H4 (cell line): ENCODE measurements at places on chromosomes 5 and 9. TPM values are rescaled to one million over a fixed set of nuclear protein-coding genes. Genes with fewer than 3 reads are reported as not detected.
A peak's percentile ranks its signal among the peaks of the same experiment; 100 is the strongest.

- no peak for DNase-seq
Observed at GRCh38 chr5:142846406-142846805, 76.2 kb downstream of the ARHGAP26 start.

GRCh38 chr9:135993765-135994500 is 32.8 kb upstream of the UBAC1 start:
- no peak for DNase-seq

DNA sequence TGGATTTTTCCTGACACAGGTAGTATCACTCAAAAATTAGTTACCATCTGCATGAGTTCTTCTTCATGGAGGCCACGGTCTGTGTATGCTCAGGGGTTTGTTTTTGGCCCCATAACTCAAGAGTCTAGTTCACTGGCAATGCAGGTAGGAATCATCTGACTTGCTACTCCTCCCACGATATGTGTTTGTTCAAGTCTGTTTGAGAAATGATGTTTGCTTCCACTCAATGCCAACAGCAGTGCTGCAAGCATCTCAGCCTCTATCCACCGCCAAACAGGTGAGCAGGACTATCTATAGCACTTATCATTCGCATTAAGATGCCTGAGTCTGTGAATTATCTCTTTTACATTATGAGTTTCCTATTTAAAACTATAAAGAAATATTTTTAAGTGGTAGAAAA is 264.8 kb upstream of the PTGER4 start:
- DNase-seq = no peak

DNA sequence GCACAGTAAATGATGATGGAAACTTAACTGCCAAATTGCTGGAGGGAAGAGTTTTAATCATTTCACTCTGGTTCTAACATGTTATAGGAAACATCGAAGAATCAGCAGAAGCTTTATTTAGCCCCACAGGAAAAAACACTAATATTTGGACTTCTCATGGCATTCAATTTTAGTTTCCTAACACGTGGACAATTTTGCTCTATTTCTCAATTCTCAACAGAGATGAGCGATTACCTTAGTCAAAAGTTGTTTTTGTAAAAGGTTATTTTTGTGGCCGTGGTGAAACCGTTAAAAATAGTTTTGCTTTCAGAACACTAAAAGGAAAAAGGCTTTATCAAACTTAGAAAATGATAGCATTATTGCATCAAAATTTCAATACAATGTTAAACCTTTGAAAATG is 235.2 kb downstream of the PLK2 start:
- no peak for DNase-seq

GRCh38 chr5:142959683-142960657 is 189.8 kb downstream of the ARHGAP26 start:
- peak; percentile 9 for DNase-seq

DNA sequence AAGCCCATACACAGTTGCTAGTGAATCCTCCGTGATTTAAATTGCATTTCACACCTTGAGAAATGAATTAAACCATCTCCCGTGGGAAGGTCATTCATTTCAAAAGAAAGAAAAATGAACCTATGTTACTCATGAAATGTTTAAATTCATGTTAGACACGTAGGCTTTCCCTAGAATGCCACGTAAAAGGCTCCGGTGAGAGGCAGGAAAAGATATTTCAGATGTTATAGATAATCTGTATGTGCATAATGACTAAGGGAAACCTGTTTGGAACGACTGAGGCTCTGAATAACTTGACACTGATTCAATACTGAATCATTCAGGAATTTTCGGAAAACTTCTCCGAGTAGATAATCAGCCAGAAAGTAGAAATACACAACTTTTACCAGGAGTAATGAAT is 134.3 kb upstream of the ICE1 start:
- no peak for DNase-seq

DNA sequence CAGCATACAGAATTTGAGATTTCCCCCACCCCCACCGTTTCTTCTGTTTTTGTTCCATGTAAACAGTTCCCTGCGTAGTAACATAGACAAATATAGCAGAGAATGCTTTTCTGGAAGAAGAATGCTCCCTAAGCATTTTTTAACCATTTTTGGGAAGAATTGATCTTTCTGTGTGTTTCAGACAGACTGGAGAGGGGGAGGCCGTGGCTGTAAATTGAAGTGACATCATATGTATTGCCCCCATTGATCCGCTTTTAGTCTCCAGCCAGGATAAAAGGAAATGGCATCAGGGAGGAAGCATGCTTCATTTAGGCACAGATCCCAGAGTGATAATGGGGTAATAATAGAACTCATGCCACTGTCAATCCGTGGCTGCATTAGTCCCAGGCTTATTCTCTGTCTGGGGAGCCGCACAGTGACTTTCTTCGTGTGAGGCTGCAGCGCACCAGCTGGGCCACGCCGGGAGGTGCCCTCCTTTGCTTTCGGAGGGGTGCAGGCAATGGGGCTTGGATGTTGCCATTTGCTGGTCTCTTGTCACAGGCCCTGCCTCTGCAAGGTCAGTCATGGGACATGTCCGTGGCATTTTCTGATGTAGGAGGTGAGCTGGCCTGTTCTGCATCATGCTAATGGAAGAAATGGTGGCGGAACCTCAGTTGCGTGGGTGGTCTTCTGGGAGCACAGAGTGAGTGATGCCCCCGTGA is 261.5 kb downstream of the FANCC start:
- no peak for DNase-seq

DNA sequence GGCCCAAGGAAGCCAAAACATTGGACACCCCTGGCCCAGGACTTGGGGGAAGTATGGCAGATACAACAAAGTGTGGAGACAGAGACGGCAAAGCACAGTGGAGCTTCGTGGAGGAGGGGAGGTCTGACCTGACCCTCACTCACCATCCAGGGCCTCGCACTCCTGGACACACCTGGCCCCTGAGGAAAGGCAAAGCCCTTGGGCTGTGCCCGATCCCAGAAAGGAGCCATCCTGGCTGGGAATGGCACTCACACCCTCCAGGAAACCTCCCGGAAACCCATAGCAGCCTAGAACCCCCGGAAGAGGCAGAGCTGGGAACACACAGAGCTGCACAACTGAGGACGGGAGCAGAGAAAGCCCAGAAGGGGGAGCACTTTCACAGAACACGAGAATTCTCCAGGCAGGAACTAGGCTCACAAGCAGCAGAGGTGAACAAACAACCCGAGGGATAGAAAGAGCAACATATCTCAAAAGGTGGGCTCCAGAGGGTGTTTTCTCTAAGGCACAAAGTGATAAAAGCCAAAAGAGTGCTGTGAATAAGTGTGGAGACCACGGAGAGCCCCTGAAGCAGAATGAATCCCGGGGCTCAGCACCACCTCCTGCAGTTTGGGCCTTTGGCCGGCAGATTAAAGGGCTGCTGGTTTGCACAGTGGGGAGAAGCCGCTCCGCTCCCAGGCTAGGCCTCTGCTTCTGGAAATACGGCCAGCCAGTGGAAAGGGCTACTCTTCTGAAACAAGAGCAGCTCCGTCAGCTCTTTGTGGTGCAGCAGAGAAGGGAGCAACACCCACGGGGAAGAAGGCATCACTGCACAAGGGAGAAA is 108.2 kb downstream of the UBE2R2 start:
- DNase-seq = peak; percentile 60

- DNase-seq = peak; percentile 55
Observed at GRCh38 chr5:93789173-93790067, 48.0 kb upstream of the POU5F2 start.

DNA sequence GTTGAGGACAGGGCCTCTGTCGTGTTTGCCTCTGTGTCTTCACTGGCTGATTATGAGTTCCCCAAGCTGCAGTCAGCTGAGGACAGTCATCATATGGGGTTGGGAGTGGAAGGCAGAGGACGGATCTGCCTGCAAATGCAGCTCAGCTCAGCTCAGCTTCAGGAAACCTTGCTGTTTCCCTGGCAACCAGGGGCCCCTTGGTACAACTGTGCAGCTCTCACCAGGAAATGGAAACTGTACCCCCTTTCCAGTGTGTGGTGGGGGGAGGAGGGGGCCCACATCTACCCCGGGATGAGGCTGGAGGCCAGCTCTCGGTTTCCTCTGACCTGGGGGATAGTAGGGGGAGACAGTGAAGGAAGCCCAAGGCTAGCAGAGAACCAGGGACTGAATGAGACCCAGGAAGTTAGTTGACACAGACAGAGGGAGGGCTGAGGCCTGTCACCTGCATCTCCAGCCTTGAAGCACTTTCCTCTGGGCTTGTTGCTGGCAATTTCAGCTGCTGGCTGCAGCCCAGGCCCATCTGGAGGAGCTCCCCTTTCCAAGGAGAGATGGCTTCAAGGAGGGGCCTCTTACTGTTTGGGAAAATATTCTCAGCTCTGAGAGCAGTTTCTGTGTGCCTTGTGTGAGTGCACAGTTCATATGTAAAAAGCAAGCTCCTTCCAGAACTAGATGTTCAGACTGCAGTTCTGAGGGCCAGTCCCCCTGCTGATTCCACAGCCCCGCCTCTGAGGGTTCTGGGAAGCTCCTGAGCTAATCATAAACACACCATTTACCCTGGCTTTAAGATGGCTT is 6.9 kb downstream of the ANXA6 start:
- no peak for DNase-seq

DNA sequence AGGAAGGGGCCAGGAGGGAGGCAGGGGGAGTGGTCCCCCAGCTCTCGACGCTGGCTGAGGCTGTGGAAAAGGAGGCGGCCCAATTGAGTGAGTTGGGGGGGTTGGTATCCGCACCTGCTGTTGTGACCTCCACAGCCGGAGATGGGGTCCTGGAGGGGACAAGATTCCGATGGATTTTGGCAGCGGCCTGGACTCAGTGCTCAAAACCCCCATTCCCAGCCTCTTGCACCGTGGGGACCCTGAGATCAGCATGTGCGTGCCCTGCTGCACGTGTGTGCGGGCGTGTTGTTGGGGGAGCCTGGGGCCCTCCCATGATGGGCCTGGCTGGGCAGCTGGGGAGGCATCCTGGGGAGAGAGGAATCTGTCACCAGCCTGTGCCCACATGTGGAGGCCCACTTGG is 15.0 kb downstream of the CNTFR start:
- DNase-seq = no peak

- no peak for DNase-seq
Observed at GRCh38 chr5:160432196-160432595, 10.5 kb downstream of the PTTG1 start.

DNA sequence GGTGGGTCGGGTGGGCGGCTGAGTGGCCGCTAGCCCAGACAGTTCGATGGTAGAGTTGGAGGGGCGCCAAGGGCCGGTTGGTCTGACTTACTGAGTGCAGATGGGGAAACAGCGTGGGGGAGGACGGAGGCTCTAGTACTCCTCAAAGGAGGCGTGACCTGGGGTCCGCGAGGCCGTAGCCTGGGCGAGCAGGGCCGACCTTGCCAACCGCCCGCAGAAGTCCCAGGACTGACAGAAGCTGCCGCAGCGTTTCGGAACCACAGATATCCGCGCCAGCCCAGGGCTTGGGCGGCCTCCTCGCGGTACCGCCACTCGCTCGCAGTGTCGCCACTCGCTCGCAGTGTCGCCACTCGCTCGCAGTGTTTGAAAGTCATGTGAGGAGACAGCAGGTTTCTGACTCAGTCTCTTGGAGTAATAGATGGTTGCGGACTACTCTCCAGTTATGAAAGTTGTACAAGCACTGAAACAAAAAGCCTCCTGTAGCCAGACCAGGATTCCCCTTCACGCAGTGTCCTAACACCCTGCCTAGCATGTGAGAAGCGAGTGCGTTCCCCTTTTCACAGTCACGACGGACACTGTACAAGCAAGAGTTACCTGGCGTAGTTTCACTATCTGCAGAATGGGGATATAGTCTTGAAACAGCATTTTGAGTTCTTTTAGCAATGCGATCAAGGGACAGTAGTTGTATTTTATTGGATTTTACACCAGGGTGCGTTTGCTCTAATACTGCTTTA is 674 bp downstream of the TMEM38B start:
- peak; percentile 51 for DNase-seq

DNA sequence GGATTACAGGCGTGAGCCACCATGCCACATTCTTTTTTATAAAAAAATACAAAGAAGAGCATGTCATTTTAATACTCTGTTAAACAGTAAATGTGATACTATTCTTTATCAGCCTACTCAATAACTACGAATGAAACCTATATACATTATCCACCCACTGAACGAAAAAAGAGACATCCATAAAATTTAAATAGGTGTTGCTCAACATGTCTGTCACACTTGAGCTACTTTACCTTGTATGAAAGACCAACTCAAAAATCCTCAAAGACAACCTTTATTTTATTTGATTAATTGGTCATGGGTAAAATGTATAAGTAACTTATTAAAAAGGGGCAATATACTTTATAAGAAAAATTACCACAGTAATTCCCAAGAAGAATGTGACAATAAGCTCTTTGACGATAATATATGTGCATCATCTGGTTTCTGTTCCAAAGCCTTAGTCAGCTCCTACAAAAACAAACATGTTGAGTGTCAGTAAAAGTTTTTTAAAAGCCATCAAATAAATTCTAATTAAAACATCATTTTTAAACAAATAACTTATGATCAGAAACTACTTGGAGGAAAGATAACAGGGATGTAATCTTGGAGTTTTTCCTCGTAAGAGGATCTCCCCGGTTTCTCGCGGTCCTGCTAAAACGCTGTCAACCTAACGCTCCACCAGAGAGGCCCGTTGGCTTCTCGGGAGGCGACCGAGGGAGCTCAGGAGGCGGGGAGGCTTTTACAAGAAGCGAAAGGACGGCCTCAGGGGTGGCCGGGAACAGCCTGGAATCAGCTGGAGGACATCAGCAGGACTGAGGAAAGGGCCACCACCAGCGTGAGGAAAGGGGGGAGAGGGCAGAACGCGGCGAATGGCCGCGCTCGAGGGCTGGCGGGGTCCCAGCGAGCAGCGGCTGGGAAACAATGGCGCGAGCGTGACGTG is 13.5 kb upstream of the ANKRD18B start:
- peak; percentile 54 for DNase-seq

DNA sequence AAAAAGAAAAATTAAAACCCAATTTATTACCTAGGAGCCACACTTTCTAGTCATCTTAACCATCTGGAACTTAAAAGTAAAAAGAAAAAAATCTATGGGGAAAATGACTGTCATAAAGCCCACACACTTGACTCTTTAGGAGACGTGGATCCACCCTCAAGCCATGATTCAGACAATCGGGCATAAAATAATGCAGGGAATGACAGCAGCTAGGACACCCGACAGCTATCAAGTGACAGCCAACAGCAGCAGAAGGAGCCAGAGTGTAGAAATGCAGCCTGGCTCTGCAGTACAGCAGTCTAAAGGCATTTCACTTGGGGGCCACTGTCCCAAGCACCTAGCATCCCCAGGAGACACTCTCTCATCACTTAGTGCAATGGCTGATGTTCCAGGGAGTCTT is 226.9 kb downstream of the CAAP1 start:
- no peak for DNase-seq

- no peak for DNase-seq
Observed at GRCh38 chr9:38368731-38369130, 23.8 kb upstream of the ALDH1B1 start.

- no peak for DNase-seq
Observed at GRCh38 chr9:2597483-2597882, 24.1 kb upstream of the VLDLR start.

GRCh38 chr5:52758014-52758413 is 29.7 kb upstream of the ITGA1 start:
- no peak for DNase-seq

The GCNT1 gene
- total RNA-seq = 4.3 and 5.0 TPM in 2 replicates

The GABBR2 gene
- total RNA-seq = 0.37 and 0.91 TPM in 2 replicates

The NUTM2F gene
- not detected in 2 replicates for total RNA-seq

The FABP6 gene
- 2.4 TPM in 1 of 2 replicates, not detected in the other for total RNA-seq
